IMR-90 (cell line): ENCODE measurements at places on chromosomes 2 and 18. TPM values are rescaled to one million over a fixed set of nuclear protein-coding genes. Genes with fewer than 3 reads are reported as not detected.

Gene BMP10
- total RNA-seq: not detected in 2 replicates

Gene GKN2
- total RNA-seq: not detected in 2 replicates

Gene FAM161A
- 1.1 and 1.3 TPM in 2 replicates for total RNA-seq

Gene NPPC
- total RNA-seq: 0.28 and 0.36 TPM in 2 replicates

Gene RSAD2
- total RNA-seq: not detected in 2 replicates

Gene SLC39A6
- 86.1 and 91.9 TPM in 2 replicates for total RNA-seq

Gene GAREM1
- total RNA-seq: 1.9 and 2.3 TPM in 2 replicates

Gene ABCG5
- not detected in 2 replicates for total RNA-seq

Gene MAP3K19
- total RNA-seq: not detected in 2 replicates

Gene PDCD1
- total RNA-seq: not detected in 2 replicates

Gene SLC9A4
- total RNA-seq: not detected in 2 replicates

Gene SP140L
- total RNA-seq: 5.4 and 9.2 TPM in 2 replicates

Gene CFAP221
- total RNA-seq: not detected in 2 replicates

Gene PAIP2B
- total RNA-seq: 0.18 and 0.28 TPM in 2 replicates

Gene VWA3B
- total RNA-seq: not detected in 2 replicates

Gene VSNL1
- 0.28 and 0.36 TPM in 2 replicates for total RNA-seq

Gene SLC40A1
- 3.9 and 5.0 TPM in 2 replicates for total RNA-seq

Gene HOXD3
- not detected in 2 replicates for total RNA-seq

Gene SP110
- 9.3 and 11.1 TPM in 2 replicates for total RNA-seq

Gene GNLY
- total RNA-seq: not detected in 2 replicates

Gene TLK1
- 12.5 TPM in 2 replicates for total RNA-seq

Gene KCNIP3
- total RNA-seq: 0.72 and 0.83 TPM in 2 replicates
